ENCODE measurements at places on chromosomes 13 and 19.
A peak's percentile ranks its signal among the peaks of the same experiment; 100 is the strongest.

- no peak for DNase-seq
Measured at GRCh38 chr13:114222461-114222968, 12.2 kb upstream of the CDC16 start.

GRCh38 chr13:19182536-19182935, 912 bp upstream of the TUBA3C start:
- DNase-seq, result no peak

DNA sequence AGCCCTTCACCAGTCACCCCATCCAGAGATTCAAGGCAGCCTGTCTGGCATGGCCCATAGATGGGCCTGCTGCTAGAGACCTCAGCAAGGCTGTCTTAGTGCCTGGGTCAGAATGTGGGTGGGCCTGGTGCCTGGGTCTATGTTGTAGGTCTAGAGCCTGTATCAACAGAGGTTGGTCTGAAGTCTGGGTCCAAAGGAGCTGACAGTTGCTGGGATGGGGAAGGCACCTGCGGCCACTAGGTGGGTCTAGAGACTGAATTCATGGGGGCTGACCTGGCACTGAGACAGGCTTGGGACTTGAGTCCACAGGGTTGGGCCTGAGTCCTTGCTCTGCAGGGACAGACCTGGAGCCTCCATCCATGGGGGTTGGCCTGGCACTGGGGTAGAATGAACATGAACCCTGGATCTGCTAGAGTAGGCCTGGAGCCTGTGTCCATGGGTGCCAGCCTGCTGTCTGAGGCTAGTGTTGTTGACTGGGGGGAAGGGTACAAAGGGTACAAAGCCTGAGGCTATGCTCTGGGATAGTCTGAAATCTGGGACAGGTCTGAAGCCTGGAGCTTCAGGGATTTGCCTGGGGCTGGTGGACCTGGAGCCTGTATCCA, 516.8 kb downstream of the OLFM4 start:
- DNase-seq, result no peak

GRCh38 chr19:28471731-28472510, 741.0 kb downstream of the UQCRFS1 start:
- DNase-seq, result no peak

DNA sequence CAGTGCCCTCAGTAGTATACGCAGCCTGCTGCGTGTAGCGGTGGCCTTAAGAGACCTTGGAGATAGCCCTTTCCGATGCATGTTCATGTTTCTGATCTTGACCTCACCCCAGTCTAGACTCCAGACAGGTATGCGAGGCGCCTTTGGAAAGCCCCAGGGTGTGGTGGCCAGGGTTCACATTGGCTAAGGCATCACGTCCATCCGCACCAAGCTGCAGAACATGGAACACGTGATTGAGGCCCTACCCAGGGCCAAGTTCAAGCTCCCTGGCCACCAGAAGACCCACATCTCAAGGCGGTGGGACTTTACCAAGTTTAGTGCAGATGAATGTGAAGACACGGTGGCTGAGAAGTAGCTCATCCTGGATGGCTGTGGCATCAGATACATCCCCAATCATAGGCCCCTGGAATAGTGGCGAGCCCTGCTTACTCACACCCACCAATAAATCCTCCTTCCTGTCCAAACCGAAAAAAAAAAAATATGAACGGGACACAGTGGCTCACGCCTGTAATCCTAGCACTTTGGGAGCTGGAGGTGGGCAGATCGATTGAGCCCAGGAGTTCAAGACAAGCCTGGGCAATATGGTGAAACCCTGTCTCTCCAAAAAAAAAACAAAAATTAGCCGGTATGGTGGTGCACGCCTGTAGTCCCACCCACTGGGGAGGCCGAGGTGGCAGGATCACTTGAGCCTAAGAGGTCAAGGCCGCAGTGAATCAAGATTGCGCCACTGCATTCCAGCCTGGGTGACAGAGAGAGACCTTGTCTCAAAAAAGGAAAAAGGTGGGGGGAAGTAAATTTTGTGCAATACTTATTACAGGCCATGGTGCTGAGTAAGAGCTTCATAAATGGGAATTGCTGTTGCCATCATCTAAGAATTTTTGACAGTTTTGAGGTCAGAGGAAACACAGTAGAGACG, 12.4 kb upstream of the CBLC start:
- DNase-seq, result no peak

DNA sequence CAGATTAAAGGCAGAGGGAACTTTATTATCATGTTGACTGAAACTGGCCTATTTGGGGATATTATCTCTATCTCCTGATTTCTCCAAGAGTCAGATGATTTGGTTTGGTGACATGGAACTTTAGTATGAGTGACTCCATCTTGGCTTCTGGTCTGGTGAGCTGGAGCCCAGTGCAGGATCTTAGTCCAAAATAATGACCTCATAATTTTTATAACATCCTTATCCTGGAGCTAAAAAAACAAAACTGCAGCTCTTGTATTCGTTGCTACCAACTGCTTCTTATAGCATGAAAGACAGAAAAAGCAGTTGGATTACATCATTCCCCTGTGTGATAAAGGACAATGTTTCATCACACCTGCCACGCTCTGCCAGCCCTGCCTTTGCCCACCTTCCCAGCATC, 39.3 kb upstream of the RNF17 start:
- DNase-seq, result no peak

DNA sequence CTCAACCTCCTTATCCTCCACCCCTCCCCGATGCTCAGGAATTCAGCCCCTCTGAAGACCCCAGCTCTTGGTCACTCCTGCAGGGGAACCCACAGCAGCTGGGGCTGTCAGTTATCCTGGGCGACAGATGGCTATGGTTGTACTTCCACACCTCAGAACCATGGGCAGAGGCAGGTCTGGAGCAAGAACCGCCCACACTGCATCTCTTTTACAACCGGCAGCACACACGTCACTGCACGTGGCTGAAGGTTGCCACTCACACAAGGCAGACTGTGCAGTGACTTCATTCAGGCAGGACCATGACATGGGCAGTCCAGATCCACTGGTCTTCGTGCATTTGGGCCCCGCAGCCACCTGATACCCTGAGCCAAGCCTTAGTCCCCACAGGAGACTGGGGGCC, 21.5 kb upstream of the SDHAF1 start:
- no peak for DNase-seq

GRCh38 chr13:97174638-97175037, 47.5 kb upstream of the MBNL2 start:
- DNase-seq, result no peak

DNA sequence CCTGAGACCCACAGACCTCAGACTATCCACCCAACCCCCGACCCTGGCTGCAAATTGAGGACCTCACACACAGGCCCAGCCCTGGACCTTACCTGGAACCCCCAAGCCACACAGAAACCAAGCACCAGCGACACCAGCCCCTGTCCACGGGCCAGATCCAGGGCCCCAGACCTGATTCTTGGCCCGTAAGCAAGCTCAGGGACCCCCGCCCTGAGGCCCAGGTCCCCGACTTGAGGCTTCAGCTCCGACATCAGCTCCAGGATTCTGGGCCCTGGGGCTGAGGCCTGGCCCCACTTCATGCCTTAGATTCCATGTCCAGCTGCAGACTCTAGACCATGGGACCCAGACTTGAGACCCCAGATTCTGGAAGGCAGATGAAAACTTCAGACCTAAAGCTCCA, 6.3 kb downstream of the TTYH1 start:
- DNase-seq, result no peak

GRCh38 chr13:109251956-109252355, 534.4 kb downstream of the IRS2 start:
- DNase-seq, result no peak

GRCh38 chr19:30136611-30137195, 194.7 kb downstream of the URI1 start:
- no peak for DNase-seq

GRCh38 chr13:112980434-112980833, 11.4 kb downstream of the MCF2L start:
- DNase-seq, result no peak

DNA sequence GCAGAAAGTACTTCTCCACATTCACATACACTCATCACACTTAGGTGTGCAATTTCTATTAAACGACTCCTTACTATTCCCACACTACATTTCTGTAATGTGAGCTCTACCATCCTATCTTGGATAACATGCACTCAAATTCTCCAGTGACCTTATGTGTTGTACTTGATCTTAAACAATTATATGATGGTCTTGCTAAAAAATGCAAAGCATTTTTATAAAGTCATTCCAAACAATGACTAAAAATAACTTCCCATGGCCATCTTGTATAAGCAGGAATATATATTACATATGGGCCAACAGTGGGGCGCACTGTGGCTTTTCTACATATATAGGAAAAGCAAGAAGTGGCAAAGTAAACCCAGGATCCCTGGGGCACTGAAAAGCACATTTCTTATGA, 155.5 kb downstream of the FLT1 start:
- no peak for DNase-seq

- DNase-seq, result no peak
Measured at GRCh38 chr13:70430256-70430655, 322.0 kb upstream of the KLHL1 start.

- peak; percentile 92 for DNase-seq
Measured at GRCh38 chr13:49936075-49936967, at the start of gene SPRYD7. Gene SPRYD7 (minus strand): TSS chr13:49936340. CDS start chr13:49936235, 105 bp downstream.

DNA sequence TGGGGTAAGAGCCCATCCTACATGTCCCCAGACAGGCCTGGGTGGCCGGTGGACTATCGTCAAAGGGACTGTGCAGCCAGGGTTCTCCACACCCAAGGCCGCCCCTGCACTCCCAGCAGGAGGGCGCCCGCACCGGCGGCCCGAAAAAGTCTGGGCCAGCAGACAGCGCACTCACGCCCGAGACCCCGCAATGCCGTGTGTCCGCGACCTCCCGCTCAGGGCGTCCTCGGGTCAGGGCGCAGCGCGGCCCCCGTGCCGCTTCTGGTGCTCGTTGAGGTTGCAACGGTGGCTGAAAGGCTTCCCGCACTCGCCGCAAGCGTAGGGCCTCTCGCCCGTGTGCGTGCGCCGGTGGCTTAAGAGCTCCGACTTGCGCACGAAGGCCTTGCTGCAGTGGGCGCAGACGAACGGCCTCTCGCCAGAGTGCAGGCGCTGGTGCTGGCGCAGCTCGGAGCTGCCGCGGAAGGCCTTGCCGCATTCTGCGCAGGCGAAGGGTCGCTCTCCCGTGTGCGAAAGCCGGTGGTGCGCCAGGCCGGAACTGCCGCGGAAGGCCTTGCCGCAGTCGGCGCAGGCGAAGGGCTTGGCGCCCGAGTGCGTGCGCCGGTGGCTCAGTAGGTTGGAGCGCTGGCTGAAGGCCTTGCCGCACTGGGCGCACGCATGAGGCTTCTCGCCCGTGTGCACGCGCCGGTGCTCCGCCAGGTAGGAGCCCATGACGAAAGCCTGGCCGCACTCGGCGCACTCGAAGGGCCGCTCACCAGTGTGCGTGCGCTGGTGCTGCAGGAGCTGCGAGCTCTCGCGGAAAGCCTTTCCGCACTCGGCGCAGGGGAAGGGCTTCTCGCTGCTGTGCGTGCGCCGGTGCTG, 2.8 kb upstream of the A1BG start:
- no peak for DNase-seq

GRCh38 chr19:45376045-45376724, 5.8 kb upstream of the ERCC2 start:
- DNase-seq, result no peak

DNA sequence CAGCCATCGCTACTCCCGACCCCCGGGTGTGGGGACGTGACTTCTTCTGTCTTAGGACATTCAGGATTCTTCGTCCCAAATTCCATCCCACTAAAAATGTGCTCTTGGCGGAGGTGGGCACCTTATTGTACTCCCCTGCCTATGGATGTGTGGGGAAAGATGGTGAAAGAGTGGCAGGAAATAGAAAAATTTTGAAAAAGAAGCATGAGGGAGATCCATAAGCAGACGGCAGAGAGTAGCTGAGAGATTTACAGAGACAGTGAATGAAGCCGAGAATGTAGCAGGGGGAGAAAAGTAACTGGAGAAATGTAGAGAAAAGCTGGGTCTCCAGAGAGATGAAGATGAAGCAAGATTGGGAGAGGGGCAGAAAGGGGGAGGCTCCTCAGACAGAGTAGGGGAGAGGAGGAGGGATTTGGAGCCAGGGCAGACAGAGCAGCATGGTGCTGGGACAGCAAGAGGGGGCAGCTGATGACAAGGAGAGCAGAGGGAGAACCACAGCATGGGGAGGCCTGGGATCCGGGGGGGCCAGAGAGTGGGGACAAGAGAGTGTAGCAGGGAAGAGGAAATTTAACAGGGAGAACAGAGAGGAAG, 843 bp downstream of the ZNF610 start:
- no peak for DNase-seq

- no peak for DNase-seq
Measured at GRCh38 chr19:17936379-17936778, 3.6 kb downstream of the CCDC124 start.

DNA sequence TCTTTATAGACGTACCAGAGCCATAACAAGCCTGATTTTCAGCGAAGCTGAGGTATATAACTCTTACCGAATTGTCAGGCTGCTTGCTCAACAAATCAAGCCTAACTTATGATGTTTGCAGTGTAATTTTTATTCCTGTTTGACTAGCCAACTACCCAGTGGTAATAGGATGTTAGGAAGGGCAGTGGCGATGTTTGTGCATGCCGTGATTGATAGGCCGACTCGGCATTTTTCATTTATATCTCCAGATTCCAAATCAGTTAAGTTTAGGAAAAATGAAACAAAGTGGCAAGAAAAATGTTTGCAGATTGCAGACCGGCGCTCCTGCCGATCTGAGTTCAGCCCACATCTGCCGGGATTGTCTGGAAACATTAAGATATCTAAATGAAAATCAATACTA, 401.6 kb upstream of the ZNF507 start:
- DNase-seq, result no peak

DNA sequence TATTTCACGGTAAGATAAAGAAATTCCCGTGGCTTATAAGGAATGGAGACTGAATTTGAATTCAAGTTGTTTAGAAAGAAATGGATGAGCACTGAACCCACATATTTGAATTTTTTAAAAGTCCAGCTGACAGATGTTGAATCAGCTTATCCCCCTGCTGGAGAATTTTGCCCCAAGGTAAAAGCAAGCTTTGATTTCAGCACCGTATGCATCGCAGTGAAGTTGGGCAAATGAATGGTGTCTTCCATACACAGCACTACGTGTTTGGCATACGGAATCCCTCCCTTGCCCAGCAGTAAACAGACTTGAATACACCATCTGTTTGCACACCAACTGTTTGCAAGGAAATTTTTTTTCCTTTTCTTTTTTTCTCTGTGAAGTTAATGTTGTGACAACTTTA, 77.5 kb upstream of the PEG3 start:
- DNase-seq, result no peak

Data from activated gamma-delta T cell treated with anti-CD3 and anti-CD28 coated beads, Interleukin-2, amount 50 U/mL, for 16 hours (primary cell).